Left cardiac atrium (tissue), 4 donors: ENCODE measurements at places on chromosomes 5 and 9. TPM values are rescaled to one million over a fixed set of nuclear protein-coding genes. Genes with fewer than 3 reads are reported as not detected.
A peak's percentile ranks its signal among the peaks of the same experiment; 100 is the strongest.

STPG3 gene
- total RNA-seq: not detected

FOXD4L5 gene
- 0.10 TPM for total RNA-seq

SUB1 gene
- 204 TPM for total RNA-seq

SH2D3C gene
- 21.5 TPM for total RNA-seq

CDH9 gene
- not detected for total RNA-seq

TRIM36 gene
- total RNA-seq: 0.80 TPM

CKMT2 gene
- 839 TPM for total RNA-seq

SPINK13 gene
- total RNA-seq: not detected

PCDHA1 gene
- total RNA-seq: not detected

DNA sequence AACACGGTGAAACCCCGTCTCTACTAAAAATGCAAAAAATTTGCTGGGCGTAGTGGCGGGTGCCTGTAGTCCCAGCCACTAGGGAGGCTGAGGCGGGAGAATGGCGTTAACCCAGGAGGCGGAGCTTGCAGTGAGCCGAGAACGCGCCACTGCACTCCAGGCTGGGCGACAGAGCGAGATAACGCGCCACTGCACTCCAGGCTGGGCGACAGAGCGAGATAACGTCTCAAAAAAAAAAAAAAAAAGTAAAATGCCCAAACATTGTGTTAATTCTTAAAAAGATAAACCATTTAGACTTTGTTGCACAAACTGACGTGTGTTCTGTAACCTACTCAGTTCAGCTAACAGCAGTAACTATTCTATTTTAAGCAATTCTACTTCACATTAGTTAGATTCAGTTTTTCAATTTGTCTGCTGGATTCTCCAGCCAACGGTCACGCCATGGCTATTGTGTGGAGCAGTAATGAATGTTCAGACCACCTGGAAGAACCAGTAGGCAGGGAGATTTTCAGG lies 119.3 kb upstream of the MAN2A1 start:
- no peak for DNase-seq

DNA sequence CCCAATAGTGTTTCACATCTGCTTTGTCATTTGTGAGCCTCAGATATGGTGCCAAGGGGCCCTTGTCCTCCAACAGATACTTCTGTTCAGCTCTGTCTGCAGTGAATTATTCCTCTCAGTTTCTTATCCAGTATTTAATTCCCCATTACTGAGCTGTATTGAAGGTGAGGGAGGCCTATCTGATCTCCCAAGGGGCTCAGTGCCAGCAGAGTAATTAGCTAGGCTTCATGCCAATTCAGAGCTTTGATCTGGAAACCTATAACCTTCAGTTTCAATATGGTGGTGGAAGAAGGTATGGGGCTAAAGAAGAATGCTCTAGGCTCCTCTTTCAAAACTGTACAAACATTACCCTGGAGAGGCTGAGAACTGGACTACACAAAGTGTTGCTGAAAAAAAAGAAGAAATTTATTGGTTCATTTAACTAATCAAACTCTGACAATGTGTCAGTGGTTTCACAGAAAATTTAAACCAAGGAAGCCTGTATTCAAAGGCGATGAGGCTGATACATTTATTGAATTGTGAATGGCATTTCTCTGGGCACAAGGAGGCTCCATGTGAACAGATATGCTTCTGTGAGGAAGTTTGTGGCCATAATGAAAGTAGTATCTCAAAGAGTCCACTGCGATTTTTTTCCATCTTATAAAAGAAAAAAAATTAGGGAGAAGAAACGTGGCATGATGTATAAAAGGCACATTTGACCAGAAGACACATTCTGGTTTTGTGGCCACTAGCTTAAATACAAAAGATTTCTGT lies 397.8 kb downstream of the TLE4 start:
- DNase-seq: no peak

GRCh38 chr5:10262121-10262774 lies 12.2 kb downstream of the CCT5 start:
- DNase-seq: peak; percentile 38

GRCh38 chr9:627336-627970 lies 214.0 kb upstream of the DMRT1 start:
- DNase-seq: no peak

DNA sequence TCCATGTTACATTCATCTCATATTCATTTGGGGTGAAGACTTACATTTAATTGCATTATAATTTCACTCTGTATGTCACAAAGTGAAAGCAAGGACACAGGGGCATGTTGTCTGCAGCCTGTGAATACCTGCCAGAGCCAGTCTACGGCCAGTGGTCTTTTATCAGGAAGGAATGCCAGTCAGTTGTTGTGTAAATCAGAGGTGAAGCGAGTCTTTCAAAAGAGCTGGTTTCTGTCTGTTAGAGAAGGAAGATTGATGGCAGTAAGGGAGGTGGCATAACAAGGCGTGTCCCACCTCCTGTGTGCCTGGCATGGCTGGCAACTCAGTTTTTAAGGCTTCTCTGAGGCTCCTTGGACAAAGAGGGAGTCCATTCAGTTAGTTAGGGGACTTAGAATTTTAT lies 18.1 kb upstream of the SYK start:
- no peak for DNase-seq

- DNase-seq: no peak
These were observed 136.3 kb upstream of the SPRY4 start for GRCh38 chr5:142461028-142461590.

DNA sequence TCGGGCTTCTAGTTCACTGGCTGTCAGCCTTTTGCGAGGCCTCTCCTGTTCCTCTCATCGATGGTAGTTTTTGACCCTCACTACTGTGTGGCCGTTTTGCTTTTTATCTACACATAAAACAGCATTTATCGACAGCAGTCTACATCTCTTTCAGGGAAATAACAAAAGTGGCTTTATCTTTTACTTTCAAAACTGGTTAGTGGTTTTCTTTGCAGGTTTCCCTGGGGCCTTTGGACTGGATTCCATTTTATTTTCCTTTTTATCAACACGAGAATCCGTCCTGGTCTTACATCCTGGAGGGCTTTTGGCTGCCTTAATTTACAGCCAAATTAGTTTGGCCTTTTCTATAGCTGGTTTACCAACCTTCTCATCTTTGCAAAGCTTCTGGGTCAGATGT lies 793 bp upstream of the PKD2L2 start:
- no peak for DNase-seq

GRCh38 chr9:28166179-28166578 lies 592.9 kb upstream of the C9orf72 start:
- no peak for DNase-seq

GRCh38 chr9:98071737-98072136 lies 15.2 kb downstream of the NANS start:
- DNase-seq: no peak

DNA sequence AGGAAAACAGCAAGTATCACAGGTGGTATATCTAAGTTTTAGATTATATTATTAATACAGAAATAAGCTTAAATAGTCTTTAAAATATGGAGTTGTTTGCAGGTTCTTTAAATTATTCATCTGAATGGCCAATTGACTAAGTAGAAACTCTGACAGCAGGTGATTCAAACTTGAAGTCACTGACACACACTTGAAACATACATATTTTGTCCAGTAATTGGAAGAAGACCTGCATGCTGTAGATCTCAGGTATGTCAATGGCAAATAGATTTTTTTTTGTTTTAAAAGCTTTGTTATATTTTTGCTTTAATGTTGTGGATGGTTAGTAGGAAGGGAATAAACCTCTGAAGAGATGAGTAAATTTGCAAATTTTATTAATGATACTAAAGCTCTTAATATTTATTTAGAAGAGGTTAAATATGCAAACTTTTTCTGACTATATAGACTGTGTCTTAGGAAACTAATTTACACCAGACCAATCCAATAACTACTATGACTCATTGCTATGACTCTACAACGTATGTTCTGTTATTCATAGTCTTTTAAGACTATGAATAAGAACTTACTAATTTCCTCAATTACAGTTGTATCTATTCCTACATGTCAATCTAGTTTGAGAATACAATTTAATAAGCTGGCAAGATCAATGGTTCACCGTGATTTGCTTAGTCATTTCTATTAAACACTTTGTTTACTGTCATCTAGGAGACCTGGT lies 53.9 kb upstream of the RORB start:
- DNase-seq: no peak

- DNase-seq: no peak
These were observed 131.1 kb upstream of the TUT7 start for GRCh38 chr9:86485359-86485758.

DNA sequence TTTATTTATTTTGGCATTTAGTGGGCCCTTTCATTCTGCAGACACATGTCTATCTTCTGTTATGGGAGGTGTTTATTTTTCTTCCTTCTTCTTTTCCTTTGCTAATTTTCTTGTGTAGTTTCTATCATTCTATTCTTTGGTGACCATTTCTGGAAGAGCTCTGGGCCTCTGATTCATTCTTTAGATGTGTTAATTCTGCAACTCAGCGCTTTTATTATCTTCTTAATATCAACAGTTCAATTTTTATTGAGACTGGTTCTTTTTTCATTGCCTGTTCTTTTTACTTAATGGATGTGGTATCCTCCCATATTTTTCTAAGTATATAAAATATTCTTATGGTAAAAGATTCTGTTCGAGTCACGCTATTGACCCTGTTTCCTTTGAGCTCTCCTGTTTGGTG lies 112.0 kb downstream of the HSPA4 start:
- DNase-seq: no peak

GRCh38 chr5:113147101-113147508 lies 170.5 kb downstream of the DCP2 start:
- no peak for DNase-seq

DNA sequence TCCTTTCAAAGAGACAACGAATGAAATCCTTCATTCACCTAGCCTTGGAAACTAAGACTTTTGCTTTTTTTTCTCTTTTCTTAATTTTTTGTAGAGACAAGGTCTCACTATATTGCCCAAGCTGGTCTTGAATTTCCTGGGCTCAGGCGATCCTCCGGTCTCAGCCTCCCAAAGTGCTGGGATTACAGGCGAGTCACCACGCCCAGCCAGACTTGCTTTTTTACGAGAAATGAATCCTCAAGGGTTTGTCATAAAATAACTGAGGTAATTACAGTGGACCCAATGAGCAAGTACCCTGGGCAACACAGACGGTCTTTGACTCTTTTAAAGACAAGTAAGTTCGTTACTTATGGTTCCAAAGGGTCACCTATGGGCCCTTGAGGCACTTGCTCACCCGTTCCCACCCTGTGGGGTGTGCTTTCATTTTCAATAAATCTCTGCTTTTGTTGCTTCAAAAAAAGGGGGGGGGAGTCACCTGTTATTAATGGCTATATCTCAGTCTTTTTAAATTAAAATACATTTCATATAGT lies 70.4 kb downstream of the TRPM6 start:
- no peak for DNase-seq

DNA sequence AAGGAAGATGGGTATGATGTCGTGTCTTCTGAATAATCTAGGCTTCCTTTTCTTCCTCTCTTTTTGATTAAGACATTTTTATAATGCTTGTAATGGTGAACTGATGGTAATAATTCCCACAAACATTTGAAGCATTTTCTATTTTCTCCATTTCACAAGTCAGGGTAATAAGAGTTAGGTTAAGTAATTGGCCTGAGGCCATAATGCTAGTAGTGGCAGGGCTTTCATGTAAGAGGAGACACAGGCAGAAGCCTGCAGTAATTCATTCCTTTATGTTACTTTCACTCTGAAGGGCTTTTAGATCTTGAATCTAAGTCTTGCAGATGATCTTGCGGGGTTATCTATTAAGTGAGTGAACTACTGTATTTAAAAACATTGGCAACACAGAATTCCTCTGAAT lies 374.9 kb downstream of the MAT2B start:
- no peak for DNase-seq

- DNase-seq: no peak
These were observed 2.1 kb downstream of the ZDHHC21 start for GRCh38 chr9:14690948-14691730.

DNA sequence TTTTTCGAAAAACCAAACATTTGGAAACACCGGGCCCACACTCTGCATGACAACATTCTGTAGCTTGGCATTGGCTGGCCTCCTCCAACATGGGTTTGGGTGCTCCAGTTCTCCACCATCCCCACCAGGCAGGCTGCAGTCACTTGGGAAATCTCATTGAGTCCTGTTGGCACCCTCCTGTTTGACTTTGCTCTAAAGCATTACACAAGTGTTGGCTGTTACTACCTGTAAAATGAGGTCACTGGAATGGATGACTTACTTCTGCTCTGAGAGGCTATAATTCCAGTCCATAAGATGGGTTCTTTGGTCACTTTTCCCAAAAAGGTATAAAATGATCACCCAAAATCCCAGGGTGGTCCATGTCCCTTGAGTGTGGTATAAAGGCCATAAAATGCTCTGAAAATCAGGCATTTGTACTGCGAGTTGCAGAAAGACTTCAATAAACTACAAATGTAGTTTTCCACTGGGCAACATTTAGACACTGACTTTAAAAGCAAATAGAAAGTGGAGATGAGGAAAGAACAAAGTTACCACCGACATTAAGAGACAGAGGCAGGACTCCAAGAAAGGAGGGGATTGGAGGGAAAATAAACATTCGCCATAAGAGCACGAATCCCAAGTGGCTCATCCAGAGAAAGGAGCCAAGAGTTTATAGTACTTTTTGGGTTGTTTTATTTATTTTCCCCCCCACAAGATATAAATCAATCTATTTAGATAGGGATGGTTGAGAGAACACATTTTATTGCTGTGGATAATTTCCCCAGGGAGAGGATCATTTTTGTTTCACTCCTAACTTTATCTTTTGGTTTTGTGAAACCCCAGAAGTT lies 295.1 kb downstream of the TLE1 start:
- DNase-seq: no peak

GRCh38 chr5:55538661-55539060 lies 3.9 kb upstream of the PLPP1 start:
- no peak for DNase-seq

- DNase-seq: no peak
These were observed 119.9 kb downstream of the KDM4C start for GRCh38 chr9:6877671-6878161.

DNA sequence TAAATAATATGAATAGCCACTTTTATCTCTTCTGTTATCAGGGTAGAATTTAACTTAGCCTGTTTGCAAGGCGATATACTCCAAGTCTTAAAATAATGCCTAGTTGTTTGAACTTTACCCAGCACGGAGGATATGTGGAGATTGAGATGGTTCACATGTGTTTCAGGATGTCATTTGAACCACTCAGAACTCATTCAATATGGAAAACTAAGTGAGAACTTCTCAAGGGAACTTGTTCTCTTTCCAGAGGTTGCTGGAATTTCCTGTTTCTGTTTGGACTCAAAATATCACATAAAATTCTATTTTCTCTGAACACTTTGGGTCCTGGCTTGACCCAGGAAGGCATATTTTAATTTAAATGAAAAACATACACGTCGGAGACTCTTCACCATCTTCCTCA lies 139.1 kb upstream of the MYO10 start:
- no peak for DNase-seq
